ENCODE measurements at places on chromosomes 7 and 10.

GRCh38 chr10:128032466-128032865 lies 93.8 kb downstream of the MKI67 start:
- DNase-seq, result no peak

- no peak for DNase-seq
These were observed 804 bp downstream of the UNC5B start for GRCh38 chr10:71213127-71213621.

- DNase-seq, result no peak
These were observed 118.4 kb downstream of the NSUN6 start for GRCh38 chr10:18532881-18533535.

GRCh38 chr10:112087953-112088456 lies 95.6 kb downstream of the GPAM start:
- DNase-seq, result no peak

- DNase-seq, result no peak
These were observed 32.7 kb downstream of the DNMBP start for GRCh38 chr10:99976886-99977665.

GRCh38 chr7:102898532-102898859 lies 14.3 kb upstream of the LRRC17 start:
- no peak for DNase-seq

DNA sequence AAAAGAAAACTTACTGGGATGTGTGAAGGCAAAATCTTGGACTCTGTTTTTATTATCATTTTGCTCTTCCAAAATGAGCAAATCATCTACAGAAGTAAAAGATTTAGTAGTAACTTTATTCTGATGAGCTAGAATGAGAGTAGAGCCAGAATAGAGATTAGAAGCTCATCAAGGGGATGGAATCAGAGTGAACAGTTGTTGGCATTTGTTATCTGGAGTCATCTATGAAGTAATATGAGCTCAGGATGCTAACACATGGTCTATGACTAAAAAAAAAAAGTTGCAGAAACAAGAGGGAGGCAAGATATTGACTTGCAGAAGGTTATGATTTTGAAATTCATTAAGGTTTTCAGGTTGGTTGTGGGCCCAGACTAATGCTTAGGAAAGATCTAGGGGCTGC lies 409.1 kb upstream of the ETV1 start:
- DNase-seq, result no peak

- no peak for DNase-seq
These were observed 85.5 kb downstream of the SLC25A13 start for GRCh38 chr7:96236198-96237039.

DNA sequence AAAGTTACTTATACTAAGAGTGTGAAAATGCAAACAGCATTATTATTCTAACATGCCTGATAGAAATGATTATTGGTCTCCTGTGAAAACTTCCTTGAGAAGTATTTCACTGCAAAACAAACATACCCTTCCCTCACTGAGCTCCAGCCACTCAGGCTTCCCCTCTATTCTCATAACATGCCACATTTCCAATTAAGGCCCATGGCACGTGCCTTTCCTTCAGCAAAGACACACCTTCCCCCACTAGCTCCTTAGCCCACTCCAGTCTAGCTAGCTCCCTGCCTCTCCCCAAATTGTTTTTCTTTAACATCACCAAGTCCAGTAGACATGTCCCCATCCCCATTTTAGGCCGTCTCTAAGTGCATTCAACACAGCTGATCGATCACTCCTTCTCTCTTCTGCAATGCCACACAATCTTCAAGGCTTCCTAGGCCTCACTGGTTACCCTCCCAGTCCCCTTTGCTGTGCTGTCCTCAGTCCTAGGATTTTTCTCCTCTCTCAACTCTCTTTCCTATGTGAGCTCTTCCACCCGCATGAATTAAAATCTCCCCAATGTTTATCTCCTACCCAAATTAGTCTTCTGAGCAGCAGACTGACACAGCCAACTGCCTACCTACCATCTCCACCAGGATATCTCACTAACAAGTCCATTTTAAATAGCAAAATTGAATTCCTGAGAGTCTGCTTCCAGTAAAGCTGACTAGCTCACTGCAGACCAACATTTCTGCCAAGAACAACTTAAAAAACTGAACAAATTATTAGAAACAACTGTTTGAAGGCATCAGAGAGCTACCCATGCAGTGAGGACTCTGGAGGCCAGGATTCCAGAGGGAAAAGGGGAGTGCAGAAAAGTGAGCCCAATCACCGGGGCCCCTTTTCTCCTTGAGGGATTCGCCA lies 11.9 kb downstream of the CYTH3 start:
- no peak for DNase-seq

- DNase-seq, result no peak
These were observed 199.5 kb downstream of the REEP3 start for GRCh38 chr10:63720676-63721075.

GRCh38 chr7:141012696-141013344 lies 1.9 kb downstream of the MRPS33 start:
- no peak for DNase-seq

DNA sequence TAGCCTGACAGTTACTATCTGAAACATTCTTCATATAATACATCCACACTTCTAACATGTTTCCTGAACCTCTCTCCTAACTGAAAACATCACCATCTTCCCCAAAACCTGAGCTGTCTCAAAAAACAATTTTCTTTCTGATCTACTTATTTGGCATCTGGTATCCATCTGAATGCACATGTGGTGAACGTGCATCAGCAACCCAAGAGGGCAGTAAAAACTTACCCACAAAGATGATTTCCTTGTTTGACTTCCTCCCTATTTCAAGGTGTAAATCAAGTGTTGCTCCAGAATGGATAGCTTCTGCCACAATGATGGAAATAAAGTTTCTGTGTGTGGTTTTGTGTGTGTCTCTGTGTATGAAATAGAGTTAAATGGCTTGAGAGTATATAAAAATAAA lies 500.4 kb downstream of the MAGI2 start:
- no peak for DNase-seq

GRCh38 chr10:48710647-48711275 lies 26.1 kb downstream of the WDFY4 start:
- DNase-seq, result no peak

- no peak for DNase-seq
These were observed 131.9 kb downstream of the TFPI2 start for GRCh38 chr7:93758631-93759030.

- DNase-seq, result no peak
These were observed 18.0 kb upstream of the FGFR2 start for GRCh38 chr10:121616291-121616690.

- no peak for DNase-seq
These were observed 7.3 kb downstream of the SKAP2 start for GRCh38 chr7:26857170-26857505.

DNA sequence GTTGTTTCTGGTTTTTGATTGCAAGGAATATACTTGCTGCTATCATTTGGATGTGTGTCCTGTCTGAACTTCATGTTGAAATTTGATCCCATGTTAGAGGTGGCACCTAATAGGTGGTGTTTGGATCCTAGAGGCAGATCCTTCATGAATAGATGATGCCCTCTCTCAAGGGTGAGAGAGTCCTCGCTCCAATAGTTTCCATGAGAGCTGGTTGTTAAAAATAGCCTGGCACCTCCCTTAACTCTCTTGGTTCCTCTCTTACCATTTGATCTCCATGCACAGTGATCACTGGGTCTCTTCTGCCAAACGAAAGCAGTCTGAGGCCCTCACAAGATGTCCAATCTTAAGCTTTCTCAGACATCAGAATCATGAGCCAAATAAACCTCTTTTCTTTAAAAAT lies 49.0 kb upstream of the ZNF248 start:
- no peak for DNase-seq

DNA sequence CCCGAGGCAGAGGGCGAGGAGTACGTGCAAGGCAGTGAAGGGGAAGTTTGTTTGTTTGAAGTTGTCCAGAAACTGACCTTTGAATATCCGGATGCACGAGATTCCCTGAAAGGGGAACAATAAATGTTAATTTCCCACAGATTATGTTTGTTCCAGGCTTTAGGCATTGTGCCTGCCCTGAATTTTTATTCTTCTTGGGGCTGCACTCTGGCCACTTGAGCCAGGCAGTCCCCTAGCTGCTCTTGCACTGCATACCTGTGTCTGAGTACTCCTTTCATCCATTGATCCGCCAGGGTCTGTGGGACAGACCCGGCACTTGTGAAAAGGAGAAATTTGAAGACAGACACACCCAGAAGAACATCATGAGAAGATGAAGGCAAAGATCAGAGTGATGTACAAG lies 343.5 kb upstream of the FOXK1 start:
- DNase-seq, result no peak

DNA sequence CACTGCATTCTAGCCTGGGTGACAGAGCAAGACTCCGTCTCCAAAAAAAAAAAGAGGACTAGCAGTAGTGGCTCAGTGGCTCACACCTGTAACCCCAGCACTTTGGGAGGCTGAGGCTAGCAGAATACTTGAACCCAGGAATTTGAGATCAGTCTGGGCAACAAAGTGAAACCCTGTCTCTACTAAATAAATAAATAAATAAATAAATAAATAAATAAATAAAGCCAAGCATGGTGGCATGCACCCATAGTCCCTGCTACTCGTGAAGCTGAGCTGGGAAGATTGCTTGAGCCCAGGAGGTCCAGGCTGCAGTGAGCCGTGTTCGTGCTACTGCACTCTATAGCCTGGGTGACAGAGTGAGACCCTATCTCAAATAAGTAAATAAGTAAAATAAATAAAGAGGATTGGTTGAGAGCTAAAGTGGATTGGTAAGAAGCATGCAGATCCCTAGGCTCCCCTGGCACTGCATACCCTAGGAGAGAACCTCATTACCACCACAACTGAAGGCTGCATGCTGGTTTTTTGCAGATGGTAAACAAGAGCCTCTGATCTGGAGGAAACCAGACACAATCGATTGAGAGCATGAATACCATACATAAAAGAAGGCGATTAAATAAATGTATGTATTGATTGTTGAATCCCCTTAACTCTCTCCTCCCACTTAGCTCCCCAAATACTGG lies 163.2 kb downstream of the REEP3 start:
- DNase-seq, result no peak

- no peak for DNase-seq
These were observed 275.8 kb downstream of the GRID1 start for GRCh38 chr10:86090807-86091206.

DNA sequence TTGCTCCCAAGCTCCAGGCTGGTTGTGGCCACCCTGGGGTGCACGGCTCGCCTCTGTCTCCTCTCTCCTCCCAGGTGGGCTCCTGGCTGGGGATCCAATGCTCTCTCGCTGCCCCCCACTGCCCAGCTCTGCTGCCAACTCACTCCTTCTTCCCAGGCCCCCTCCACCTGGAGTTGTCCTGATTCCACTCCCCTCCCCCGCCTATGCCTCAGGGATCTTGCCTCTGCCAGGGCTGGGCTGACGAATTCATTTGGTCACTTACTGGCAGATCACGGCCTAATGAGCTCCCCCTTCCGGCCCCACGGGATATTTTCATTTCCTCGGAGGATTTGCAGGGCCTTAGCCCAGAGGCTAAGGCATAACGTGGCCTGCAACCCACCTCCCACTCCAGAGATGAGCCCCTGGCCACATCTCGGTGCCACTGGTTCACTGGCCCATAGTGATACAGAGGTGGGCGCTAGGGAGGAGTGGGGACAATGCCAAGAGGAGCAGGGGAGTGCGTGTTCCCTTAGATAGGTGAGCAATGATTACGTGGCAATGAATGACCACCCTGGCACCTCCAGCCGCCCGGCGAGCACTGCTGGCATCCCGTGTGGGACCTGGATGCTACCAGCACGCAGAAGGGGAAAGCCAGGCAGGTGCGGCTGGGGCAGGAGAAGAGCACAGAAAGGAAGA lies 344.6 kb upstream of the SHH start:
- DNase-seq, result peak; percentile 46

DNA sequence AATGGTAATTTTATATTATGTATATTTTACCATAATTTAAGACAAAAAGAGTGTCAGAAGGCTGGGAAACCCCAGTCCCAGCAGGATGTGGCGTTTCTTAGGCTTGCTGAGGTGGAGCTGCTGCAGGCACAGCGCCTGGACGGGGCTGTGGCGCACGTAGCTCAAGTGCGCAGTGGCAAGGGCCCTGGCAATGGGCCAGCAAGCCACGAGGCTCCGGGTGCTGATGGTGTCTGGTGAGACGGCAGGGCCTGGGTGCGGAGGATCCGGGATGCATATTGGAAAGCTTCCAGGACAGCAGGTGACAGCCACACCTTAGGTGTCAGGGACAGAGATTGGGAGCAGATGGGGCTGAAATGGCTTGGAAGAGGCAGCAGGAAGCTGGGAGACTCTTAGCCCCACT lies 37.2 kb downstream of the CLEC2L start:
- no peak for DNase-seq

DNA sequence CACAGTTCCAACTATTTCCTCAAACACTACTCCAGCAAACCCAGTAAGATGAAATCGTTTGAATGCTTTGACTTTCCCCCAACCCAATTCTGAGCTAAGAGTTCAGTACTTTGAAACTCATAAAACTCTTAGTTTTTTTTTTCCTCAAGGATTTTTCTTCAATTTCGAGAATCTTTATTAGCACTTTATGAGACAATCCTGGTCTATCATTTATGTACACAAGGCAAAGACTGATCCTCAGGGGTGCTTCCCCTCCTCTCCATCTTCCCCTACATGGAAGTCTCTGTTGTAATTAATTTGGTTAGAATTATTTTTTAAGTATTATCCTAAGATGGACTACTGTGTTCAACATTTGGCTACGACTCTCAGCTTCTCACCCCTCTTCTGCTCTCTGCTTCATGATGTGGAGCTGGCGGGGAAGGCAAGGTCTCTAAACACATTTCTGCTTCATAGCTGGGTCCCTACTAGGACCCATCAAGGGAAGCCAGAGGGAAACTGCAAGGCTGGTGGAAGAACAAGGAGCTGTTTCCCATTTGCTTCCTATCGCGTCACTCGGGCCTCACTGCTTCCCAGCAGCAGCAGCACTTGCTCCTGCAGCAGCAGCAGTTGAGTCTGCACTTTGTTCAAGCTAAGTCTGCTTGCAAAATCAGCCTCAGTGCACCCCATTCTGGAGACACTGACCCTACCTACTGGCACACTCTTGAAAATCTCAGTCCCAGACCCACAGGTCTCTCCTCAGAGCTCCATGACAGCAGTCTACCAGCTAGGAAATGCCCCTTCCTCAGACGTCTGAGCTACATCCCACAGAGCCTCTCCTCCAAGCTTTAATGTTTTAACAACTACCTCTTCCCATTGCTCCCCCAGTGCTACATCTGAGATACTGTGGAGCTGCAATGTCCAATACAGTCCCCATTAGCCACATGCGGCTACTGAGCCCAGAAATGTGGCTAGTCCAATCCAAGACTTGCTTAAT lies 90.0 kb downstream of the CHCHD3 start:
- DNase-seq, result no peak

- no peak for DNase-seq
These were observed 58.6 kb downstream of the CHN2 start for GRCh38 chr7:29253225-29253624.

DNA sequence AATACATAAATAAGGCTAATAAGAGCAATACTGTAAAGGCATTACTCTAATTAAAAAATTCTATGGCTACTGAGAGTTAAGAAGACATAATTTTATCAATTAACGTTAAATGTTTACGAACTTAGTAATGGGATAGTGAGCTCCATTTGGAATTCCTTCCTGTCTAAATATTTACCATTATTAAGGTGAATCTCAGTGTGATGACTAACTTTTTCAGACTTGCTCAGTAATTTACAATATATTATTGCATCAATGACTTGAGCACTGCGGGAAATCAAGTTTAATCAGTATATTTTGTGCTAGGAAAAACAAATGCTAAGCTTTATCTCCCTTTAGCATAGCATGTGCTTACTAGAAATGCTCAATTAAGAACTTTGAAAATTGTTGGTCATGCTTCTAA lies 282.5 kb upstream of the TEX47 start:
- DNase-seq, result no peak
